ENCODE measurements at places on chromosomes 5 and 9.
A peak's percentile ranks its signal among the peaks of the same experiment; 100 is the strongest.

GRCh38 chr9:2859776-2860379, 16.0 kb upstream of the PUM3 start:
- peak; percentile 73 for DNase-seq

GRCh38 chr5:107486489-107486888, 184.2 kb downstream of the EFNA5 start:
- peak; percentile 25 for DNase-seq

DNA sequence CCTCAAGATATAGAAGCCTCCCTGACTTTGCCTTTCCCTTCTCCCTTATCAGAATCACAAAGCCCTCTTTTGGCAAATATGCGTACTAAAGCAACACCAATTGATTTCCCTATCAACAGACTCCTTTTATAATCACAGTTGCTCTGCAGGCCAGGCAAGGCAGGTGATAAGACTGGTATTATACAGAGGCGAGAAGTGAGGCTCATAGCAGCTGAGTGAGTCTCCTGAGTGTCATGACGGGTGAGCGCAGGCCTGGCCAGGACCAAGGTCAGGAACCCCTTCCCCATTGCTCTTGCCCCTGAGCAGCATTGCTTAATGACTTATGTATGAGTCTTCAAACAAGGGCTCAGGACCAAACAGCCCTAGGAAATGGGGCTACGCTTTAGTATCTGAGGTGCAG, 70.8 kb downstream of the FBXO38 start:
- DNase-seq: no peak

DNA sequence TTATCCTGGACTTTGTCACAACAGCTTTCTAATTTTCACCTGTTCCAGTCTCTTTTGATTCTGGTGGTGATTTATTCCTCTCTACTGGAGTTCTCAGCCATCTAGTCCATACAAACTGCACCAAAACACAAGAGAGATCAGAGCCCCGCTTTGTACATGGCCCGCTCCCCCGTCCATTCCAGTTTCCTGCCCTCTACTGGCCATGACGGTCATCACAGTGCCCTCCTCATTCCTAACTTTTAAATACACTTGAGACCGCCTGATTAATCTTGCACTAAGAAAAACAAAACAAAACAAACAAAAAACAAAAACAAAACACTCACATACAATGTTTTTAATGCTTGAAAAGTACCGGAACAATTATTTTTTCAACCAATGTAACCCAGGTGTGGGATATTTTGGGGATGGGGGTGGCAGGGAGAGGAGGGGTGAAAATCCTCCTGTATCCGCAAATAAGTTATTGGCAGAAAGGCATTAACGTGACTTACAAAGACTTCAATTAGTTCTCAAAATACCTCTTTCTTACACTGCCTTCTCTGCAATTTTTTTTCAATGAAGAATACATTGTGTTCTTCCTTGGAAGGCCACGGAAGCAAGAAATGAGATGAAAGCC, 84.8 kb upstream of the PAM start:
- DNase-seq: peak; percentile 32

DNA sequence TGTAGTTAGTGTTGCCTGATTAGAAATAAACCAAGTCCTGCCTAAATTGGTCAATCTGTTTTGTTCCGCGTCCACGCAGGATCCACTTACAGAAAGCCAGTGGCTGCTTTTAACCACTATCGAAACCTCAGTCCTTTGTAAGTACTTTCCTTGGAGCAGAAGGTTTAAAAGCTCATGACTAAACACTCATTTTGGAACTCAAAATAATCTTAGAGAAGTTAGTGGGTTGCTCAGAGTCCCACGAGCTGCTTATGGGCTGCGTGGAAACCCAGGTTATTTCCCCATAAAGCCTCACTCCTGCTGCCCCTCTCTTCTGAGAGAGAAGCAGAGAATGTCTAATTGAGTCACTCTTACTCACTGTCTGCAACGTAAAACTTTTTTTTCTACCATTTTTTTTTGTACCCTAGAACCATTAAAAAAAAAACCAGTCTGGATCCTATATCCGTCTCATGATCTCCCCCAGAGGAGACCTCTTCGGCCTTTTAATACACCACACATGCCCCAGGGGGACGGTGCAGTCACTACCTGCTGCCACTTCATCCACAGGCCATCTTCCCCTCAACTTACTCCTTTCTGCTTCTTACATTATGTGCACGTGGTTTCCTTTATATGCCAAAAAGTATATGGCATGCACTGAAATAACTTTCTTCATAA, 7.6 kb downstream of the BASP1 start:
- DNase-seq: peak; percentile 91

DNA sequence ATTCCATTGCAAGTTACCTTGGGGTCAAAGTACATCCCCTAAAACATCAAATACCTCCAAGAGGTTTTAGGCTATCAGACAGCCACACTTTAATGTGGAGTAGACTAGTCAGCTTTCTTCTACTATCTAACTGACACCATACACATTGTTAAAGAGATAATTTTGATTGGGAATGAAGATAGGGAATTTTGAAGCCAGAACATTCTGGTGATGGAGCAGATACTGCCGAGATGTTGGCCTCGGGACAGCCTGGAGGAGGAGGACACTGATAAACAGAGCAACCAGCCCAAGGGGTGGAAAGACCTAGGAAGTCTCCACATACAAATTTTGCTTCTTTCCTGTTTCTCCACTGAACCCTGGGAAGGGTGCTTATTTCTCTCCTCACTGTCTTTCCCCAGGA, 14.9 kb downstream of the TJP2 start:
- no peak for DNase-seq

GRCh38 chr5:40972434-40972833, 63.1 kb downstream of the C7 start:
- DNase-seq: no peak

DNA sequence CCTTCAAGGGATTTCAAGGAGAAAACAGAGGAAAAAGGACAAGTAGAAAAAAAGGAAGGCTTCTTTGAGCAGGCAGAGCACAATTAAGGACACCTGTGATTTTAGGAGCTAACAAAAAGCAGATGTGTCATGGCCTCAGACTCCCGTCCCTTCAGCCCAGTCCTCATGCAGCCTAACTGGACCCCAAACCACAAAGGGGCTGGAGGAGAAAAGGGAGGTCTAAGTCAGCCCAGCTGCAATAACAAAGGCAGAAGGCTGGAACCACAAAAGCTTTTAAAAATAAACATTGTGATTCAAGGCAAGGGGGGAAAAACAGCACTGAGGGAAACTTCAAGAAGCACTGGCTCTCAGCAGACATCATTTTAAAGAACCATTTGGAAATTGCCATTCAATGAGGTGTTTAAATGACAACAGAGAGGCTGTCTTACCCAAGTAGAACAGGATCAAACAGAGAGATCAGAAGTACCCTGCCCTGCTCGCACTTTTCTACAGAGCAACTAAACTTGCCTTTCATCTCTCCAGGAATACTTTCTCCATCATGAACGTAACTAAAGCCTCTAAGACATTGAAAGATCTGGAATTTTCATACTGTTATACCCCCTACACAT, 89.3 kb downstream of the SEMA5A start:
- DNase-seq: no peak
